ENCODE measurements at places on chromosomes 13 and 19.

DNA sequence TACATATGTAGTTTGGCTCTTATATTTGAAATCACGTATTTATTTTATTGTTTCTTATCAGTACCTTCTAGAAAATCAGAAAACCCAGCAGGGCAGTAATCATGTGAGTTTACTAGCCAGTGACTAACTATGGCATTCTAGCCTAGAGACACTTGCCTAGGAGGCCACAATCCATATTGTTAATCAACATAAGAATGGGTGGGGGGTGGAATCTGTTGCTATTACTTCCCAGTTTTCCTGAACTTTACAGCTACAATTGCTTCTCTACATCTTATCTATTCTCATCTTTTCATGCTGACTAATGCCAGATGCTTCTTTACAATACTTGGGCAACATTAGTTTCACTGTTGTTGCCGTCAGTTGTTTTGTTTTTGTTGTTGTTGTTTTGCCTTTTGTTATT, 18.7 kb upstream of the ATXN8OS start:
- DNase-seq: no peak

GRCh38 chr13:48849515-48849914, 126.2 kb upstream of the FNDC3A start:
- no peak for DNase-seq

DNA sequence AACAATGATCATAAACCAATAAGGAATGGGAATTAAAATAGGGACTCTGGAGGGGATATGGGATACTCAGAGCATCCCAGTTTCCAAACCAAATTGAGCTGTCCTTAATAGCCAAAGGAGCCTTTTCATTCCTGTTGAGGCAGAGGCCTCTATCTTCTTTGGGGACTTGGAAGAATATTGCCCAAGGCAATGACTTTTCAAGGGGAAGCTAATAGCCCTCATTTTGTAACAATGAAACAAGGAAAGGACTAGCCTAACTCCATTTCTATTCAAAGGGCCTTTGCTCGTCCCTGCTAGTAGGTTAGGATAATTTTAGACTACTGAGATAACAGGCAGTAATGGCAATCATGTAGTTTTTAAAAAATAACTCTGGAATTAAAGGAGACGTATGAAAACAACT, 789.8 kb upstream of the SLITRK5 start:
- DNase-seq: no peak

DNA sequence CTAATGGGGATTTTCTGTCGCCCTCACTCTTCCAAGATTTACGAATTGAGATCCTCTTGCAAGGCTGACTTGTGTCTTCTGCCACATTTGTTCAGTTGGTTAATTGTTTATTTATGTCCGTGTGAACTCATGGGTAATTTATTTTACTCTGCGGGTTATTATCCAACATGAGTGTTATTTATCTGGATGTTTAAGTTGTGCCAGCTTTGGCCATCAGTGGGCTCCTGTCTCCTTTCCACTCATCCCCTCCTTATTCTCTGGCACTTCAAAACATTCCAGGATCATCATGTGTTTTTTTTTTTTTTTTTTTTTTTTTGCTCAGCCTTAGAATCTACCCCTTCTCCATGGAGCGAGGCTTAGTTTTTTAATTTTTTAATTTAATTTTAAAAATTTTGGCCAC, 19.0 kb downstream of the ACP7 start:
- no peak for DNase-seq

- no peak for DNase-seq
Observed at GRCh38 chr19:18922228-18922985, 2.9 kb downstream of the DDX49 start.

- peak; percentile 23 for DNase-seq
Observed at GRCh38 chr19:7681340-7682174, 924 bp downstream of the TRAPPC5 start.

Data from AG09309 (cell line).